Stimulated activated naive CD8-positive, alpha-beta T cell treated with anti-CD3 and anti-CD28 coated beads, Interleukin-15, amount 100 ng/mL, for 72 hours (primary cell): ENCODE measurements at places on chromosomes 13 and 19.
A peak's percentile ranks its signal among the peaks of the same experiment; 100 is the strongest.

- no peak for DNase-seq
These were observed 158.1 kb downstream of the ZIC5 start for GRCh38 chr13:99813336-99814095.

DNA sequence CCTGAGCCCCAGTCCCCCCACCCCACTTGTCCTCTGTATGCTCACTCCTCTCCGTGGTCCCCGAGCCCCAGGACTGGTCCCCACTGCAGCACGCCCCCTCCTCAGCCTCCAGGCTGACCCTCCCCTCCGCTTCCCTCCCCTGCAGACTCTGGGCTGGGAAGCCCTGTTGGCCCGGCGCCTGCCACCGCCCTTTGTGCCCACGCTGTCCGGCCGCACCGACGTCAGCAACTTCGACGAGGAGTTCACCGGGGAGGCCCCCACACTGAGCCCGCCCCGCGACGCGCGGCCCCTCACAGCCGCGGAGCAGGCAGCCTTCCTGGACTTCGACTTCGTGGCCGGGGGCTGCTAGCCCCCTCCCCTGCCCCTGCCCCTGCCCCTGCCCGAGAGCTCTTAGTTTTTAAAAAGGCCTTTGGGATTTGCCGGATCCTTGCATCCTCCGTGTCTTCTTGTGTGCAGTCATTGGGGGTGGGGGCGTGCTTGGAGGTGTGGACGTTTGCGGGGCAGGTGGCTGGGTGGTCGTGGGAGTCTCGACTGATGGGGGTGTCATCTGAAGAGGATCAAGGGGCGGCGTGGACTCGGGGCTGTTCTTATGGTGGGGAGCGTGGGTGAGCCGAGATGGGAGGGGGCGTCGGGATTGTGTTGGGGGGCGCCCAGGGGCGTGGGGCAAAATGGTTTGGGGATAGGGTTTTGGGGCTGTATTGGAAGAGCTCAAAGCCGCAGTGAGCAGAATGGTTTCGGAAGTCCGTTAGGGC, 3.5 kb downstream of the PTGER1 start:
- DNase-seq: no peak

DNA sequence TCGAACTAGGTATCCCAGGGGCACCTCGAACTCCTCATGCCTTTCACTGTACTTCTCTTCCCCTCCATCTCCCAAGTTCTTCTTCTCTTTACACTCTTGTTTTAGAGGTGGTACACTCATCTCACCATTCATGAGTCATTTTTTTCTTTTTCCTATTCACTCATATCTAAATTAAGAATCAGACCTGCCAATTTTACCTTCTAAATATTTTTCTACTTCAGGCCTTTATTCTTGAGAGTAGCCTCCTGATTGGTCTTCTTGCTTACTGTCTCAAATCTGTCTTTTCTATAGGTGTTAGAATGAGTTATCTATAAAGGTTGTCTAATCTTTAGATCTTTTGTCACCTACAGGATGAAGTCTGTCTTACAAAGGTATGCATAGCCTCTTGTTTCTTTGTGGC, 20.7 kb downstream of the TDRD3 start:
- no peak for DNase-seq

- DNase-seq: no peak
These were observed 719.1 kb downstream of the UQCRFS1 start for GRCh38 chr19:28493884-28494283.

DNA sequence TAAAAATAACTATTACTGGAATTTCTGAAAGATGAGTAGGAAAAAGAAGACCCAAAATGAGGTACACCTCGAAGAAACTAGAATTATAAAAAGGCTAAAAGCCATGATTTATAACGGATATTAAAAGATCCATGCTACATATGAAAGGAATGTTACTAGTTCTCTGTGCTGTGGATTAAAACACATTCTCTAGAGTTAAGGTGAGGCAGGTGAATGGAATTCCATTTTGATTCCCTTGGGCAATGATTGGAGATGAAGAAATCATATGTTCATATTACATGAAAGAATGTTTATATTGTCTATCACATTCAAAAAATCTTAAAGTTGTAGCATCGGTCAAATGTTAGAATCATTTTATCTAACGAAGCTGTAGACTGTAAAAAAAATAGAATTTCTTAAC, 783.7 kb downstream of the PCDH9 start:
- DNase-seq: no peak

DNA sequence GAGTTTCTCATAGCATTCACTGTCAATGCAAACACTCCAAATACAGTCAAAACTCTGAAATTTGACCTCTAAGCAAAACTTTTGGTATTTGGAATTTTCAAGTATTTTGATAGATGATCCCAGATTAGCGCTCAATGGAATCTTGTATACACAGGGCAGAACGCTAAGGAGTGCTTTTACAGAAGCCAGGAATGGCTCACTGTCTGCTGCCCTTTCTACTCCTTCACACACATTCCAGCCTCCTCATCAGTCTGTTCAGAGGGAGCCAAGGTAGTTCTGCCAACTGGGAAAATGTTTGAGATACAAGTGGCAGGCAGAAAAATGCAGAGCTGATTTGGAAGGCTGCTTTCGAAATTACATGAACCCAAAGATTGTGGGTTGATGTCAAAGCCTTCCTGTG, 4.4 kb upstream of the STARD13 start:
- DNase-seq: no peak

GRCh38 chr19:1063030-1063908, 3.7 kb upstream of the ARHGAP45 start:
- peak; percentile 63 for DNase-seq

DNA sequence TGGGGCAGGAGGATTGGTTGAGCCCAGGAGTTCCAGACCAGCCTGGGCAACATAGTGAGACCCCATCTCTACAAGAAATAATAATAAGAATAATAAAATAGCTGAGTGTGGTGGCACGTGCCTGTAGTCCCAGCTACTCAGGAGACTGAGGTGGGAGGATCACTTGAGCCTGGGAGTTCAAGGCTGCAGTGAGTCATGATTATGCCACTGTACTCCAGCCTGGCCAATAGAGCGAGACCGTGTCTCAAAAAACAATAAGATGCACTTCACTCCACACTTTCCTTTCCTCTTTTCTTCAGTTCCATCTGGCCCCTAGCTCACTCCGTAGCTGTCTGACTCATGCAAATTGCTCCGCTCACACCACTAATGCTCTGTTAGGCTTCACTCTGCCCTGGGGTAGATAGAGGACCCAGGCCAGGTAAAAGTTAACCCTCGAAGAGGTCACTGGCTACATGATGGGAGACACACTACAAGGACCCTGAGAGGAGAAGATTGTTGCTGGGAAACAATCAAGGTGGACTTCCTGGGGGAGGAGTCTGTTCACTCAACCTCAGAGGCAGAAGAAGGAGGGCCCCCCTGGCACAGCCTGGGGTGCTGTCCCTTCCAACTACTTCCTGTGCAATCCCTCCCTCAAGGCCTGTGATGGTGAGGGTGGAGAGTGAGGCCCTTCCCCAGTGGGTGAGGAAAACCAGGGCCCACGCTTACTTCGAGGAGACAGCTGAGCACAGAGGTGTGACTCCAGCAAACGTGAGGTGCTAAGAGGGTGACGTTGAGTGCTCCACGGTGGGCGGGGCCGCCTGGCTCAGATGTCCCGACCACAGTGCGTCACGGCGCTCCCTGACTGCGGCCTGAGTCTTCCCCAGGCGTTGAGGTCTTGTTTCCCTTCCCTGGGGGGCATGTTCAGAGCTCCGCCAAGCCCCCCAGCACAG, 8.8 kb upstream of the TNFSF9 start:
- DNase-seq: no peak

- DNase-seq: peak; percentile 69
These were observed 6.2 kb downstream of the CARD8 start for GRCh38 chr19:48249502-48250014.

DNA sequence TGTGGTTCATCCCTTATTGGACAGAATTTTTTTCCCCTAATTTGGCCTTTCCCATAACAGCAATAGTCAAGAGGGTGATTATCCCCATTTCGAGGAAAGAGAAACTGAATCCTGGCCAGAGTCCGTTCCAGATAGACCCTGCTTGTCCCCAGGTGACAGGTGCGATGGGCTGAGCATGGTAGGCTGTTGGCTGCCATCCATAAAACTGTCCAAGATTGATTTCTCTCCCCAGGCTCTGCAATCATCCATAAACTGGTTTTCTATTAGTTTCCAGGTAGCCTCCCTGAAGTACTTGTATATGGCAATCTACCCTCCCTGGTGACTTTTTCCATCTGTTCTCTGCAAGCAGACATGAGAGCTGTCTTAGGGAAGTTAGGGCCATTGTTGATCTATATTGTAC, 25.4 kb downstream of the SERP2 start:
- DNase-seq: no peak

DNA sequence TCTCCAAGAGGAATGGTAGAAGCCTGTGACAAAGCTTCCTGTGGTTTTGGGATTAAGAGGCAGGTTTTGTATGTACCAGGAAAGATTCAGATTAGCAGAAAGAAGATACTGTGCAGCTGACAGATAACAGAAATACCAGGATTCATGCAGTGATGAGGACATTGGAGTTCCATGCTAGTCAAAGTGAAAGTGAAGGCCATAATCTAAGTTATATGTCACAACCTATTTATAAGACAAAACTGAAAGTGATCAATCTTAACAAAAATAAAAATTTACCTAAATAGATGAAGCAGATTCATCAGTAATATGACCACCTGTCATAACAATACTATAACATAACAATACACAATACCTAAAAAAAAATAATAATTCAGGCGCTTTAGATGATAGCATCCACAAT, 1305.2 kb upstream of the PCDH9 start:
- no peak for DNase-seq

GRCh38 chr19:8519388-8519787, 5.4 kb upstream of the ZNF414 start:
- no peak for DNase-seq

DNA sequence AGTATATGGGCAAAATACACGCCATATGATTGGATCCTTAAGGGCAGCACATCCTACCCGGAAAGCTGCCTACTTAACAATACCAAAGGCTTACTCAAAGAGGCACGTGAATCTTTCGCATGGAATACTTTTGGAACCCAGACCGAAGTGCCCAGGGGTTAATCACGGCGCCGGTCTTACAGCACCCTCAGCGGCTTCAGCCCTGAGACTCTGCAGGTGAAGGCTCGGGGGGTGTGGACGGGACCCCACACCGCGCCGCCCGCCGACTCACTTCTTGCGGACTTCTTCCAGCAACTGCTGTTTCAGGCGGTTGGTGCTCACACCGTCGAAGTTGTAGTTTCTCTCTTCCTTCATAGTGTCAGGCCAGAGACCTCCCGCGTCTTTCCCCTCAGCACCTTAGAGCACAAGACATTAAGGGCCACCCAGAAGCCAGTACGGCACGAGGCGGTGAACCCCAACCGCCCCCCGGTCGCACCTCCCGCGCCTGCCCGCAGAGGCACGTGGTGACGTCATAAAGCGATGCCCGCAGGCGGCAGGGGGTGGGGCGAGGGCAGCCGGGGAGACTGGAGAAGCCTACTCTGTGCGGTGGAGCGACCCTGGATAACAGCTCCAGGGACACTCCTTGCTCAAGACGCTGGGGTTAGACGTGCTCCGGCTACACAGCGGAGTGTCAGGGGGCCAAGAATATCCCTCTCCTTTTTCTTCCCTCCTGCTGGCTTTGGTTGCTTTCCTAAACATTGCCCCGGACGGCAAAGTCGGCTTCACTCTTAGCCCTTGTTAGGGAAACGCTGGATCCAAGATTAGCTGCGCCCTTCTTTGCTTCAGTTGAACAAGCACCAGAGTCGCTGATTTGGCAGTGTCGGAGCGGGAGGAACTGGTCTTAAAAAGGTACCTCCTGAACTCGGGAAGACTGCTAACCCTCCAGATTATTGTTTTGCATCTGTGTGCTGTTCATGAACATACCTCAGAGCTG, at the start of gene CCDC169:
Gene CCDC169 (minus strand): TSS at position 449 of the 973 bp plus-strand sequence. CDS start 95 bp downstream, at position 354.
- peak; percentile 58 for DNase-seq
